Right renal pelvis (tissue), 4 donors: ENCODE measurements at places on chromosomes 11 and 22. TPM values are rescaled to one million over a fixed set of nuclear protein-coding genes. Genes with fewer than 3 reads are reported as not detected.

DNA sequence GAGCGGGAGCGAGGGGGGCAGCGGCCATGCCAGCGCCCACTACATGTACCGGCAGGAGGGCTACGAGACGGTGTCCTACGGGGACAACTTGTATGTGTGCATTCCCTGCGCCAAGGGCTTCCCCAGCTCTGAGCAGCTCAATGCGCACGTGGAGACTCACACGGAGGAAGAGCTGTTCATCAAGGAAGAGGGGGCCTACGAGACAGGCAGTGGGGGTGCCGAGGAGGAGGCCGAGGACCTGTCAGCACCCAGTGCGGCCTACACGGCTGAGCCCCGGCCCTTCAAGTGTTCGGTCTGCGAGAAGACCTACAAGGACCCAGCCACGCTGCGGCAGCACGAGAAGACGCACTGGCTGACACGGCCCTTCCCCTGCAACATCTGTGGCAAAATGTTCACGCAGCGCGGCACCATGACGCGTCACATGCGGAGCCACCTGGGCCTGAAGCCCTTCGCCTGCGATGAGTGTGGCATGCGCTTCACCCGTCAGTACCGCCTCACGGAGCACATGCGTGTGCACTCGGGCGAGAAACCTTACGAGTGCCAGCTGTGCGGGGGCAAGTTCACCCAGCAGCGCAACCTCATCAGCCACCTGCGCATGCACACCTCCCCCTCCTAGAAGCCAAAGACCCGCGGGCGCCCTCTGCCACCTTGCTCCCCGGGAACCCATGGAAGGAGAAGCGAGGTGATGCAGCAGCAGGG is 20.9 kb upstream of the TMEM191C start:
- DNase-seq: no peak

- no peak for DNase-seq
Measured at GRCh38 chr11:86047275-86047991, 21.5 kb downstream of the PICALM start.

DNA sequence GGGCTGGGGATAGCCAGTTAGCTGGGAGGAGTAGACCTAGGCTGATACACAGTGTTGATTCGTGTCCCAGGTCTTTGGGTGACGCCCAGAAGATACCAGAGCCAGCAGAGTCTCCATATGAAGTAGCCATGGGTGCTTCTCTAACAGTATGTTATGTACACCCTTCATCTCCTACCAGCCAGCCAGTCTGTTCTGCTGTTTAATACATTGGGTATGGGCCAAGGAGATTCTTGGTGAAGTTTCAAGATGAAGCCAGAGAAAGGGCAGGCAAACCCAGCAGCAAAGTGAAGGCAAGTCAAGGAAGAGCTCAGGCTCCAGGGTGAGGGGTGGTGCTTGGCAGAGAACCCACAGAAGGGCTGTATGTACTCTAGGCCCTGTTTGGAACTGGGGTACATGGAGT is 56.4 kb downstream of the PPFIBP2 start:
- DNase-seq: no peak

- no peak for DNase-seq
Measured at GRCh38 chr11:58958500-58958899, 19.2 kb downstream of the GLYATL1 start.

GRCh38 chr22:39405346-39406085 is 5.9 kb downstream of the TAB1 start:
- peak; percentile 31 for DNase-seq

DNA sequence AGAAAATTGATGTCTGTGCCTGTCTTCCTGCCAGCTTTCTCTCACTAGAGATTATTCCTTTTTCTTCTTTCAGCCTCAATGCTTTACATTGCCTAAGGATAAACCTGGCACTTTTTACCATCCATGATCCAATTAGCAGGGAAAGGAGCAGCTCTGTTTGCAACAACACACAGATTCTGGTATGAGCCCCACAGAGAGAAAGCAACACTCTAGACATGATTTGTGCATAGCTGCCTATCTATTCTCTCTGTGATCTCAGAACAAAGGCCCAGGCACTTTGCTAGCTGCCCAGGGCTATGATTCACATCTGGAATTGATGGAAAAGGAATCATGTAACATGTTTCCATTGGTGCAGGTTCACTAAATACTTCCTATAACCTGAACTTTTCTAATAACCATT is 685.0 kb downstream of the ETS1 start:
- DNase-seq: no peak

- no peak for DNase-seq
Measured at GRCh38 chr11:7564803-7565202, 51.0 kb downstream of the PPFIBP2 start.

DNA sequence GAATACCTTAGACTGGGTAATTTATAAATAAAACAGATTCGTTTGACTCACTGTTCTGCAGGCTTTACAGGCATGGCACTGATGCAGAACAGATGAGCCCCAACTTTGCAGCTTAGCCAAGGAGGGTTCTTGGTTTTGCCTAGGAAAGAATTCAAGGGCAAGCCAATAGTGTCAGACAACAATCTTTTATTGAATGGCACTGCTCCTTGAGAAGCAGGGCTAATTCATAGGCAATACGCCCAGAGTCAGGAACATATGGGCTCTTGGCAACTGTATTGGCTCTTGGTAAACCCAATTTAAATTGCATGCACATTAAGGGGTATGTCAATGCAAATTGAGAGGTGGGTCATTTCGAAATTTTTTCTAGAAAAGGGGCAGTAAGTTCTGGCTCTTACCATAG is 87.9 kb downstream of the RAB38 start:
- no peak for DNase-seq

DNA sequence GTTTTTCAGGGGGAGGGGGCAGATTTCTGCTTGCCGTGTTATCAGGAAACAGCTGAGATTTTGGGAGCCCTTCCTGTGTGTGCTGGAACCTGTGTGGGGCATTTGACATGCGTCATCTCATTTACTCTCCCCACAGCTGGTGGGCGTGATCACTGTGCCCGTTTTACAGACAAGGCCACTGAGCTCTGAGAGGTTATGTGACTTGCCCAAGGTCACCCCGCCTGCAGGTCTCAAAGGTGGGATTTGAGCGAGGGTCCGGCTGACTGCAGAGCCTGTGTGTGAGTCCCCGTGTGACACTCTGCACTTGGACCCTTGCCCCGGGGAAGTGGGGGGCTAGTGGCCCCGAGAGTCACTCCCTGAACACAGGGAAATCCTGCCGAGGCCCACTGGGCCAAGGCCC is 48.5 kb upstream of the GCAT start:
- no peak for DNase-seq

LRRC10B gene
- 5.3 TPM for polyA plus RNA-seq

EHF gene
- 35.1 TPM for polyA plus RNA-seq

ALX4 gene
- 0.17 TPM for polyA plus RNA-seq

NNMT gene
- polyA plus RNA-seq: 0.15 TPM
